ENCODE measurements at places on chromosomes 11 and 22. TPM values are rescaled to one million over a fixed set of nuclear protein-coding genes. Genes with fewer than 3 reads are reported as not detected.

PYGM gene
- 14.2 TPM for polyA plus RNA-seq

SHANK2 gene
- 4.3 TPM for polyA plus RNA-seq

TYR gene
- 0.24 TPM for polyA plus RNA-seq

OSBP2 gene
- 68.0 TPM for polyA plus RNA-seq

PRR33 gene
- not detected for polyA plus RNA-seq

Data from testis (tissue), 5 donors.